ENCODE measurements at places on chromosomes 11 and 22. TPM values are rescaled to one million over a fixed set of nuclear protein-coding genes. Genes with fewer than 3 reads are reported as not detected.

Gene GUCY1A2
- total RNA-seq: not detected

DNA sequence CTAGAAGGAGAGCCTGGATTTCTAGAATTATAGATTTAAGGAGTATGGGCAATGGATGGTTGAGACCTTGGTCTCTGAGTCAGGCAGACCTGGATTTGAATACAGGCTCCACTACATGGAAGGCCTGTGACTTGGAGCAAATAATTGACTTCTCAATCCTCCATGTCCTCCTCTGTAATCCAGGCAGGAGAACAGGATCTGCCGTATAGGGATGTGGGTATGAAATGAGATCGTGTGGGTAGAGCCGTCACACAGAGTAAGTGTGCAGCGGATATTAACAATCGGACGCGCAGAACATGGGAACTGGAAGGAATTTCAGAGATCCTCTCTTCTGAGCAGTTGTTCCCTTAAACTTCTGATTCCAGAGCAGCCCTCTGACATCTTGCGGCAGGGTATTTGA is 11.5 kb upstream of the TMPRSS13 start:
- H3K4me3 ChIP-seq: no peak overlapping the region
- H3K36me3 ChIP-seq: no peaks in the 10 kb centered on the region
- no peak for DNase-seq
- H3K4me1 ChIP-seq: no peaks in the 10 kb centered on the region
- no peak overlapping the region for H3K27ac ChIP-seq
- no peaks in the 10 kb centered on the region for H3K27me3 ChIP-seq

DNA sequence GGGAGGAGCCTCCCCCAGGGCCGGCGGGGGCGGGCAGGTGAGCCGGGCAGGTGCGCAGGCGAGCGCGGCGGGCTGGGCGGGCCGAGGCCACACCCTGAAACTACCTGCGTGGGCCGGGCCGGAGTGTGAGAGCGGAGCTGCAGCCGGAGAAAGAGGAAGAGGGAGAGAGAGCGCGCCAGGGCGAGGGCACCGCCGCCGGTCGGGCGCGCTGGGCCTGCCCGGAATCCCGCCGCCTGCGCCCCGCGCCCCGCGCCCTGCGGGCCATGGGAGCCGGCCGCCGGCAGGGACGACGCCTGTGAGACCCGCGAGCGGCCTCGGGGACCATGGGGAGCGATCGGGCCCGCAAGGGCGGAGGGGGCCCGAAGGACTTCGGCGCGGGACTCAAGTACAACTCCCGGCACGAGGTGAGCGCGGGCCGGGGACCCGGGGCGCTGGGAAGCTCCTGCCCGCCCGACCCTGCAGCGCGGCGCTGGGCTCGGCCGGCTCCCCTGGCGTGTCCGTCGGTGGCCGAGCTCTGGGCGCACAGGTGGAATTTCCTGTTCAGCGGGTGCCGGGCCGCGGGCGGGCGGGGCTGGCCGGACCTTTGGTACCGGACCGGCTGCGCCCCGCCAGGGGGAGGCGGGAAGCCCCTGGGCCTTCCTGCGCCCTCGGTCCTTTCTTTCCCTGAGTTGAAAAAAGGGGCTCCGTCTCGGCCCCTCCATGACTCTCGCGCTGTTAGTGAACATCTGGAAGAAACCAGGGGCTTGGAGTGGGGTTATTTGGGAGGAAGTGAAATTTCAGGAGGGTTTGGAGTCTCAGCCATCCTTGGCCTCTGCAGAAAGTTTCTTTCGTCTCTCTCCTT is at the start of gene ST14:
Gene ST14 (plus strand): TSS at position 126 of the 841 bp plus-strand sequence. CDS start 198 bp downstream, at position 324.
- H3K36me3 ChIP-seq: peaks cover 57% of the 10 kb centered on the region
- peak; percentile 81 for DNase-seq
- H3K27me3 ChIP-seq: no peaks in the 10 kb centered on the region
- peak within 1 kb of the TSS; percentile 82 for H3K4me3 ChIP-seq

- H3K4me1 ChIP-seq: no peaks in the 10 kb centered on the region
- H3K36me3 ChIP-seq: peaks cover 9% of the 10 kb centered on the region
- no peaks in the 10 kb centered on the region for H3K27me3 ChIP-seq
- no peak for DNase-seq
- H3K4me3 ChIP-seq: no peak overlapping the region
Observed at GRCh38 chr11:9787981-9788521, 124.2 kb downstream of the SWAP70 start.

Gene OR8D1
- not detected for total RNA-seq

- DNase-seq: no peak
- no peaks in the 10 kb centered on the region for H3K27me3 ChIP-seq
- no peak overlapping the region for H3K4me3 ChIP-seq
- peak overlapping the region; percentile 36 for H3K27ac ChIP-seq
Observed at GRCh38 chr22:28791841-28792490, 8.4 kb downstream of the XBP1 start.

DNA sequence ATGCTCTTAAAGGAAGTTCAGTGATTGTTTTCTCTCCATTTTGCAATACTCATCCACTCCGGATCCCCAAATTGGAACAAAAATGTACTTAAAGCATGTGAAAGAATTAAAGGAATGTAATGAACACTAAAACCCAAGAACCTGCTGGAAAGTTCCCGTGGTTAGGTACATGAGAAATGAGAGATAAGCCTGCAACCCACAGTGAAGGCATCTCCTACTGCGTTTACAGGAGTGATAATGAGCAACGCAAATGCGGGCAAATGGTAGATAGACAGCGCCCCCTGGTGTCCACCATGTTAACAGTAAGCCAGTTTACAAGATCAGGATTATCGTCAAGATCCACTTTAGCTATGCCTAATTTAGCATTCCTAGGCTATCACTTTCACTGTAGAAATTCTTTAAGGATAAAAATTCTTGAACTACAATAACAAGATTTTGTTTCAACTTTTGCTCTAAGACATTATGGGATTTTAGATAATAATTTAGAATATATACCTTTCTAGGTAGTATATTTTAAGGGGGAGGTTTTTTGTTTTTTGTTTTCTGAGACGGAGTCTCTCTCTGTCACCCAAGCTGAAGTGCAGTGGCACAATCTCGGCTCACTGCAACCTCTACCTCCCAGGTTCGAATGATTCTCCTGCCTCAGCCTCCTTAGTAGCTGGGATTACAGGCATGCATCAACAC is 29.9 kb downstream of the ALG9 start:
- peak; percentile 78 for DNase-seq
- H3K4me3 ChIP-seq: no peak overlapping the region
- no peak overlapping the region for H3K27ac ChIP-seq
- H3K27me3 ChIP-seq: no peaks in the 10 kb centered on the region
- peaks cover 6% of the 10 kb centered on the region for H3K36me3 ChIP-seq

Gene NRIP3
- total RNA-seq: 0.73 TPM

DNA sequence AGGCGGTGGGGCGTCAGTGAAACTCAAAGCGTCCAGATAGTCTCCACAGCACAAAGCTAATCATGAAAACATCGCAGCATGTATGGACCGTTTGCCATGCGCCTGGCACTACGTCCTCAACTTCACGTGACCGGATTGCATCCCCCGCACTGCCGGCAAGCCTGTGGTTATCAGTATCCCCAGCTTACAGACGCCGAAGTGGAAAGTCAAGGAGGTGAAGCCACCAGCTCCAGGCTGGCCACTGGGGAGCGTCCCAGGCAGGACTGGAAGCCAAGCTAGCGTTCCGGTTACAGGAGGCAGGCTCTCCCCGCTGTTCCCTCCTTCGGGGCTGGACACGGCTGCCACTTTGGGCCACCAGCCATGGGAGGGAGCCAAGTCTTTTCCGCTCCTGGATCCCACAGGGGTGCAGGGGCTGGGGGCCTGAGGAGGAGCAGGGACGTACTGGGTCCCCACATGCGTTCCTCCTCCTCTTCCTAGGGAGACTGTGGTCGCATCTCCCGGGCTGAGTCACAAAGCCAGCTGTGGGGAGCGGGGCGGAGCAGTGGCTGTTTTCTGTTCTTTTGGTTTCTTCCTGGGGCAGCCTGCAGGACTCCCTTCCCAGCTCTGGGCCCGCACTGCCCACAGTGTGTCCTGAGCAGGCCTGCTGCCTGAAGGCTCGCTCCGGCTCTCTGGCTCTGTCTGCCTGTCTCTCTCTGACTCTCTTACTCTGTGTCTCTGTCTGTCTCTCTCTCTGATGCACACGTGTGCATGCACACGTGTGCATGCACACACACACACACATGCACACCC is 4.3 kb upstream of the OSBPL5 start:
- H3K4me1 ChIP-seq: peaks cover 16% of the 10 kb centered on the region
- peak overlapping the region; percentile 31 for H3K4me3 ChIP-seq
- no peak overlapping the region for H3K27ac ChIP-seq
- DNase-seq: peak; percentile 36

- peaks cover 36% of the 10 kb centered on the region for H3K36me3 ChIP-seq
- peaks cover 34% of the 10 kb centered on the region for H3K4me1 ChIP-seq
- H3K27ac ChIP-seq: peak overlapping the region; percentile 86
- peak; percentile 57 for DNase-seq
Observed at GRCh38 chr11:47509077-47509536, 43.8 kb downstream of the CELF1 start.

DNA sequence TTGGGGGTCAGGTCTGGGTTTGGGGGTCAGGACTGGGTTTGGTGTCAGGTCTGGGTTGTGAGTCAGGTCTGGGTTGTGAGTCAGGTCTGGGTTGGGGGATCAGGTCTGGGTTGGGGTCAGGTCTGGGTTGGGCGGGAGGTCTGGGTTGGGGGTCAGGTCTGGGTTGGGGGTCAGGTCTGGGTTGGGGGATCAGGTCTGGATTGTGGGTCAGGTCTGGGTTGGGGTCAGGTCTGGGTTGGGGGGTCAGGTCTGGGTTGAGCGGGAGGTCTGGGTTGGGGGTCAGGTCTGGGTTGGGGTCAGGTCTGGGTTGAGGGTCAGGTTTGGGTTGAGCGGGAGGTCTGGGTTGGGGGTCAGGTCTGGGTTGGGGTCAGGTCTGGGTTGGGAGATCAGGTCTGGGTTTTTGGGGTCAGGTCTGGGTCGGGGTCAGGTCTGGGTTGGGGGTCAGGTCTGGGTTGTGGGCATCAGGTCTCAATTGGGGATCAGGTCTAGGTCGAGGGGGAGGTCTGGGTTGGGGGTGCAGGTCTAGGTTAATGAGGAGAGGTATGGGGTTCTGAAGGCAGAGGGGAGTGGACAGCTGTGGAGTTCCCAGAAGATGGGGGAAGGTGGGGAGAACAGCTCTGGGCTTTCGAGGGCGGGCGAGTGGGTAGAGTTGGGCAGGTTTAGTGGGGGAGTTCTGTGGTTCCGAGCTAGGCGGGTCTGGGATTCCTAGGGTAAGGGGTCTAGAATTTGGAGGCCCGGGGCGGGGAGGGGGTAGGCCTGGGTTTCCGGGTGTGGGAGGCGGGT is 629 bp downstream of the TTLL8 start:
- peaks cover 14% of the 10 kb centered on the region for H3K4me1 ChIP-seq
- peaks cover 81% of the 10 kb centered on the region for H3K27me3 ChIP-seq
- DNase-seq: no peak
- no peak overlapping the region for H3K27ac ChIP-seq
- H3K36me3 ChIP-seq: peaks cover 5% of the 10 kb centered on the region
- no peak overlapping the region for H3K4me3 ChIP-seq
